Memory B cell (primary cell): ENCODE measurements at places on chromosomes 7 and 10.

- DNase-seq, result no peak
Measured at GRCh38 chr10:124414076-124414475, 4.6 kb downstream of the OAT start.

DNA sequence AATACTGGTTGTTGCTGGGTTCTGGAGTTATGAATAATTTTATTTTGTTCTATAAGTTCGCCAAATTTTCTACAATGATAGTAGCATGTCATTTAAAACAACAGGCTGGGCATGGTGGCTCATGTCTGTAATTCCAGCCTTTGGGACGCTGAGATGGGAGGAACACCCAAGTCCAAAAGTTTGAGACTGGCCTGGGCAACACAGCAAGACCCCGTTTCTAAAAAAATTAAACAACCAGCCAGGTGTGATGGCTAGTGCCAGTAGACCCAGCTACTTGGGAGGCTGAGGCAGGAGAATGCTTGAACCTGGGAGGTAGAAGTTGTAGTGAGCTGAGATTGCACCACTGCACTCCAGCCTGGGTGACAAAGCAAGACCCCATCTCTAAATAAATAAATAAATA, 347.7 kb downstream of the PARD3 start:
- no peak for DNase-seq

GRCh38 chr10:96743988-96744585, 23.8 kb upstream of the PIK3AP1 start:
- no peak for DNase-seq

GRCh38 chr7:104980841-104981671, 32.9 kb upstream of the KMT2E start:
- DNase-seq, result peak; percentile 65

DNA sequence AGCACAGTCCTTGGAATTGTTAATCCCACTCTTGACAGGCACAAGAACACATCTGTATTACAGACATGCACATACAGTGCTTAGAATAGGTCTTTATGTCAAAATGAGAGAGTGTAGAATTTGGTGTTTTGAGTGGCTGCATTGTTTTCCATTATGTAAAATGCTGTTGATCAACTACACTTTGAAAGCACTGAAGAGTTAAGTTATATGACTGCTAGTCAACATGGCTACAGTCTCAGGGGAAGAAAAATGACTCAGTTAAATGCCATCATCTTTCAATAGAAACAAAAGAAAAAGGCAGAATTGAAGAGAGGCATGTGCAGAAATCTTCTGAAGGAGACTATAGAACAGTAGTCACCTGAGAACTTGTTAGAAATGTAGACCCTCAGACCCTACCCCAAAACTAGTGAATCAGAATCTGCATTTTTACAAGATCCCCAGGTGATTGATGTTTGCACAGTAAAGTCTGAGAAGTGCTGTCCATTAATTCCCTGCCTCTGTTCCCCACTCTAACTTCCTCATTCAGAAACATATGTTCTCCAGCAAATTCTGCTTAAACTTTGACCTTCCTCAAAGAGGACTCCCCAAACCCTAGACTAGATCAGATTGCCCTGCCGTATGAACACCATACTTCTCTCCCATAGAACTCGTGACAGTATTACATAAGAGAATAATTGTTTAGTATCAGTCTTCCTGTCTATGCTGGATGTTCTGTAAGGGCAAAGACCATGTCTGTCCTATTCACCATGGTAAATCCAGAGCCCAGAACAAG, 16.0 kb downstream of the SND1 start:
- no peak for DNase-seq

DNA sequence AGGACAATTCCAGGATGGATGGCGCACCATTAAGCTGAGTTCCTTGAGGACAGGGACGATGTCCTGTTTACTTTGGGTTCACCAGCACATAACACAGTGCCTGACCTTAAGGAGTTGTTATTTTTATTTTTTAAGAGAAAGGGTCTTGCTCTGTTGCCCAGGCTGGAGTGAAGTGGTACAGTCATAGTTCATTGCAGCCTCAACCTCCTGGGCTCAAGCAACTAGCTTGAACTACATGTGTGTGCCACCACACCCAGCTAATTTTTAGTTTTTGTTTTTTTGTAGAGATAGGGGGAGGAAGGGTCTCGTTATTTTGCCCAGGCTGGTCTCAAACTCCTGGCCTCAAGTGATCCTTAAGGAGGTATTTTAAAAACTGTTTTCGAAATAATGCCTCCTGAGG, 1.7 kb upstream of the CALU start:
- no peak for DNase-seq

DNA sequence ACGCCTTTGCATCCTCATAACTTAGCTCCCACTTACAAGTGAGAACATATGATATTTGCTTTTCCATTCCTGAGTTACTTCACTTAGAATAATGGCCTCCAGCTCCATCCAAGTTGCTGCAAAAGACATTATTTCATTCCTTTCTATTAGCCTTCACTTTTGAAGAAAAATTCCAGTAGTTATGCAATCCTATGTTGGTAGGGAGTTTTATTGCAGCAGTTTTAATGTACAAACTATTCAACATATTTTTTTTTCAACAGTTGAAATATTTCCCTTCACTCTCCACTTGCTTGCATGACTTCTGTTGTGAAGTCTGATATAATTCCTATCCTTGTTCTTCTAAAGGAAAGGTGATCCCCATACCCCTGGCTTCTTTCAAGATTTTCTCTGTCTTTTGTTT, 27.3 kb upstream of the ARHGAP22 start:
- no peak for DNase-seq

DNA sequence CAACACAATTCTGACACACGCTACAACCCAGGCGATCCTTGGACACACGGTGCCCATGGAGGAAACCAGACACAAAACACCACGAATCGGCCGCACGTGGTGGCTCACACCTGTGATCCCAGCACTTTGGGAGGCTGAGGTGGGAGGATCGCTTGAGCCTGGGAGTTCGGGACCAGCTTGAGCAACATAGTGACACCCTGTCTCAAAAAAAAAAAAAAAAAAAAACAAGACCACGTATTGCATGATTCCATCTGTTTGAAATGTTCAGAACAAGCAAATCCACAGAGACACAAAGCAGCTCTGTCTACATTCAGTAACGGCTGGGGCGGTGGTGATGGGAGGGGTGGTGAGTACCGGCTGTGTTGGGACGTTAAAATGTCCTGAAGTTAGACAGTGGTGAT, 25.2 kb downstream of the ADAP1 start:
- DNase-seq, result no peak

GRCh38 chr7:71718563-71718962, 586.6 kb downstream of the GALNT17 start:
- DNase-seq, result no peak
